ENCODE measurements at places on chromosomes 1 and 21. TPM values are rescaled to one million over a fixed set of nuclear protein-coding genes. Genes with fewer than 3 reads are reported as not detected.

KLF17 gene
- total RNA-seq = 0.33 TPM

- DNase-seq = no peak
Observed at GRCh38 chr1:151641229-151641628, 29.4 kb downstream of the SNX27 start.

- DNase-seq = no peak
Observed at GRCh38 chr1:200090252-200091159, 63.0 kb downstream of the NR5A2 start.

CELA2B gene
- not detected for total RNA-seq
